ENCODE measurements at places on chromosomes 4 and X.

GRCh38 chr4:1328267-1329155 is 18.5 kb upstream of the UVSSA start:
- no peak for DNase-seq

DNA sequence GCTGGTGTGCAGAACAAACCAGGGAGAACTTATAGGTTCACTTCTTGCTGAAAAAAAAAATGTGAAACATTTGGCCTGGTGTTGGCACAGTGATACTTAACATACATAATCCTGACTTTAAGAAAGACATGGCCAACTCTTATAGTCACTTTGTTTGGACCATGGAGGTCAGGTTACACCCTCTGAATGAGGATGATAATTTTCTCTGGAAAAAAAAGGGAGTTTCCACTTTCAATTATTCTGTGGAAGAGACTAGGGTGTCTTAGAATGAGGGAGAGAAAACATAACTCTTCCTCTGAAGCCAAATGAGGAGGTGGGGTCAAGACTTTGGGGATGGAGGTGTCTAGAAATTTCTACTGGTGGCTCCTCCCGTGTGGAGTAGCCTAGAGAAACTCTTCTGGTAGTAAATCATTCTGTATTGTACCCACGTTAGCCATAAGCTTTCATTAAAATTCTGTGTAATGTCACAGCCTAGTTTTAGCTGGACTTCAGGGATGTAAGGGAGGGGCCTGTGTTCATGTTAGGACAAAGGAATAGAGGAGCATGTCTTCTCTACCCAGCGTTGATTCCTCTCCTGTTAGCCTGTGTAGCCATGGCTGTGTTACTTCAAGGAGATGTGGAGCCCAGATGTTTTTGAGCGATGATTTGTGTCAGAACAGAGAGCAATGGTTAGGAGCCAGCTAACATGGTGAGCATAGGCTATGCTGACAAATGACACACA is 328.3 kb downstream of the GPAT3 start:
- no peak for DNase-seq

DNA sequence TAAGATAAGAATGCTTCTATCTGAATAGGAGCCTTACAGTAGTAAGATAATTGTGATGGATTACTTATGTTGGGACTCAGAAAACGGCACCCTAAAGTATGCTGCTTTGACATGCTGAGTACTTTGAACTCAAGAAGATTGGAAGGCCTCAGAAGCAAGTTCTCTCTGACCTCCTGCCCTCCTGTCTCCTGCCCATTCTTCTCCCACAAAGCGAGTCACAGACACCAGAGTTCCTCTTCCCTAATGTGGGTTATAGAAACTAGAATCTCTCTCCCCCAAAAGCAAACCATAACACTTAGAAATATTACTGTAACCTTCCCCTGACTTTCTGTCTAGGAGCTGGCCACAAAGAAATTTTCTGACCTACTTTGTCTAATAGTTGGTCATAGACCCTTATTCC is 76.5 kb downstream of the DDIT4L start:
- DNase-seq = no peak

GRCh38 chrX:42708222-42708621 is 69.7 kb downstream of the PPP1R2C start:
- DNase-seq = no peak

- DNase-seq = no peak
These were observed 238.1 kb downstream of the PALLD start for GRCh38 chr4:168734703-168735678.

- DNase-seq = no peak
These were observed 13.2 kb downstream of the CC2D2A start for GRCh38 chr4:15482842-15483241.

GRCh38 chr4:39548425-39549067 is 21.3 kb upstream of the UGDH start:
- DNase-seq = no peak

GRCh38 chrX:5458300-5458842 is 770.3 kb downstream of the NLGN4X start:
- no peak for DNase-seq

DNA sequence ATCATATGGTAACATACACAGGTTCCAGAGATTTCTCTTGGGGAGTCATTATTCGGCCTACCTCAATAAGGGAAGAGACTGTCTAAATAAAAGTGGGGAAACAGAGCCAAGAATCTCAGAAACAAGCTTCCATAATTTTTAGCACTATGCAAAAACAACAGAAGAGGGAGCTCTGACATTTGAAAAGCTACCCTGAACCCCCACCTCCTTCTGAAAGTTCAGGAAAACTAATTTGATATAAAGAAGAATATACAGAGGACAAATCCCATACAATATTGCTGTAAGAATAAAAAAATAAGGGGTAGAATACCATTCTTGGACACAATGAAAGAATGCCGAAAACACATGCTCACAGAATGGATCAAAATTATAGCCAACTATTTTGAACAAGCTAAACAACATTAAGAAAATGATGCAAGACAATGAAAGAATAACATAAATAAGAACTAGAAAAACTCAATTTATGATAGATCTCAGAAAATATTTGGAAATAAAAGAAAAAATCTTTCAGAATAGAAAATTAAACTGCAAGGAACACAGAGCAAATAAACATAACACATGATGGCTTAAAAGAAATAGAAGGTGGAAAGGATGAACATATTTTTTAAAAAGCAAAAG is 14.4 kb upstream of the ZNF41 start:
- DNase-seq = no peak
